Activated CD8-positive, alpha-beta memory T cell treated with anti-CD3 and anti-CD28 coated beads for 1 hour (primary cell): ENCODE measurements at places on chromosomes 5 and 9.

- DNase-seq, result no peak
Measured at GRCh38 chr9:14750821-14751220, 28.3 kb upstream of the CER1 start.

DNA sequence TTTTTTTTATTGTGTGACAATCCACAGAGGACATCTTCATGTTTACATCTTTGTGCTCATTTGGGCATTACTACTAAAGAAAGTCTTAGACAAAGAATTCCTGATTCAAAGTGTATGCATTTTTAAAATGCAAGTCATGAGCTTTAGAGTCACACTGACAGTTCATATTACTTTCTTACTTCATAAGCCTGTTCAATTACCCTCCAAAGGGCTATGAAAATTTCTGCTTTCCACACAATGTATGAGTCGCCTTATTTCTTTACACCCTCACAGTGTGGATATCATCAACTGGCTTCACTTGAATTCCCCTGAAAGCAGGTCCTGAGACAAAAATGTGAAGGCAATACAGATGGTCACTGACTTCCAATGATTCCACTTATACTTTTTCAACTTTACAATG, 280.4 kb upstream of the PTGER4 start:
- no peak for DNase-seq

GRCh38 chr9:77908293-77908692, 123.3 kb downstream of the GNAQ start:
- no peak for DNase-seq

- DNase-seq, result no peak
Measured at GRCh38 chr5:165460911-165461310, 1955.5 kb downstream of the MAT2B start.

GRCh38 chr5:11239261-11240015, 478.4 kb upstream of the DAP start:
- no peak for DNase-seq
